ENCODE measurements at places on chromosomes 7 and 10. TPM values are rescaled to one million over a fixed set of nuclear protein-coding genes. Genes with fewer than 3 reads are reported as not detected.

GTPBP10 gene
- total RNA-seq, result 13.7 TPM

DRGX gene
- total RNA-seq, result not detected

GRM3 gene
- not detected for total RNA-seq

FAM13C gene
- 16.7 TPM for total RNA-seq

VAX1 gene
- not detected for total RNA-seq

IFIT2 gene
- 9.6 TPM for total RNA-seq

DEPP1 gene
- total RNA-seq, result 174 TPM

PIP gene
- not detected for total RNA-seq

POU6F2 gene
- total RNA-seq, result not detected

ADCY1 gene
- total RNA-seq, result 0.17 TPM

NRP1 gene
- 178 TPM for total RNA-seq

FAM221A gene
- 7.5 TPM for total RNA-seq

UFSP1 gene
- 2.2 TPM for total RNA-seq

PNLIPRP1 gene
- not detected for total RNA-seq

GDF2 gene
- not detected for total RNA-seq

WDFY4 gene
- total RNA-seq, result 2.1 TPM

MSMB gene
- not detected for total RNA-seq

CRPPA gene
- 2.0 TPM for total RNA-seq

AMZ1 gene
- total RNA-seq, result under 0.01 TPM

C10orf88 gene
- total RNA-seq, result 8.8 TPM

LAMB1 gene
- total RNA-seq, result 583 TPM

OR6V1 gene
- not detected for total RNA-seq

TRIP6 gene
- 43.6 TPM for total RNA-seq

SEC31B gene
- 1.2 TPM for total RNA-seq

FBXO24 gene
- total RNA-seq, result not detected

Measured in dermis blood vessel endothelial cell (primary cell).